ELR (cell line): ENCODE measurements at places on chromosomes 5 and 9.
A peak's percentile ranks its signal among the peaks of the same experiment; 100 is the strongest.

DNA sequence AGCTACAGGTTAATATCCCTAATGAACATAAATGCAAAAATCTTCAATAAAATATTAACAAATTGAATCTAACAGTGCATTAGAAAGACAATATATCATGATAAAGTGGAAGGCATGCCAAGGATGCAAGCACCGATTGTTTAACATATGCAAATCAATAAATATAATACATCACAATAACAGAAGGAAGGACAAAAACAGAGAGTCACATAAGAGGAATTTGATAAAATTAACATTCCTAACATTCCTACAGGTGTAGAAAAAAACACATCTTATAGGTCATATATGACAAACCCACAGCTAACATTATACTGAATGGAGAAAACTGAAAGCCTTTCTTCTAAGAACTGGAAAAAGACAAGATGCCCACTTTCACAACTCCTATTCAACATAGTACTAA lies 297.0 kb downstream of the CDH18 start:
- no peak for DNase-seq

- DNase-seq: peak; percentile 85
These were observed 106.1 kb downstream of the UBAP2 start for GRCh38 chr9:33942471-33943083.

DNA sequence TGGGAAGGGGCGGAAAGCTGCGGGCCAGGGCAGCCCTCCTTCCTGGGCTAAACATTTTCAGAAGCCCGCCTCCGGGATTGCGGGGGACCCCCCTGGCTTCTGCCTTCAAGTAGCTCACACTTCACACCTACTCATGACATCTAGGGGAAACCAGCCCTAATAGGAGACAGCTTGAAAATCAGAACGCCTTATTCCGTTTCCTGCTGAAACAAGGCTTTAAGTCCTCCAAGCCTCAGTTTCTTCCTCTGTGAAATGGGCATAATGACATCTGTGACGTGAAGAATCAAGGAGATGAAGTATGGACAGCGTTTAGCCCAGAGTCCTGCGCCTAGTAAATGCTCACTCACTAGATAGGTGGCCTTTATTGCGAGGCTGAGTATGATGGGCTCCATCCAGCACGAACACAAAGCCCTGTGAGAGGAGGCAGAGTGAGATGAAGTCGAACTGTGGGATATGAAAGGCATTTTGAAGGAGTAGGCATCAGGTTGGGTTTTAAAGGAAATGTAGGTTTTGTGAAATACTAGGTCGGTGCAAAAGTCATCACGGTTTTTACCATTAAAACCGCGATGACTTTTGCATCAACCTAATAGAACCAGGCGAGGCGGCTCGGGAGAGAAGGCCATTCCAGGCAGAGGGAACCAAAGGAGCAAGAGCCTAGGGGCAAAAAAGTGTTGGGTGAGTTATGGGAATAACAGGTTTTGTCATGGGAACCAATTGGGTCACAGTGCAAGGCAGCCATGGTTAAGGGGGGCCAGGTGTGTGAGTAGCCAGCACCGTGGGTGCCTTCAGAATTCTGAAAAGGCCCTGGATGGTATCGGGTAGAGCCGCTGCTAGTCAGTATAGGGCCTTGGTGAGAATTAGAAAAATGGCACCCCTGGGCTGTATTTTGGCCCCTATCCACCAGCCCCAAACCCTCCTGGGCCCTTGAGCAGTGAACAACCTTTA lies 1.0 kb upstream of the TSC1 start:
- DNase-seq: no peak

DNA sequence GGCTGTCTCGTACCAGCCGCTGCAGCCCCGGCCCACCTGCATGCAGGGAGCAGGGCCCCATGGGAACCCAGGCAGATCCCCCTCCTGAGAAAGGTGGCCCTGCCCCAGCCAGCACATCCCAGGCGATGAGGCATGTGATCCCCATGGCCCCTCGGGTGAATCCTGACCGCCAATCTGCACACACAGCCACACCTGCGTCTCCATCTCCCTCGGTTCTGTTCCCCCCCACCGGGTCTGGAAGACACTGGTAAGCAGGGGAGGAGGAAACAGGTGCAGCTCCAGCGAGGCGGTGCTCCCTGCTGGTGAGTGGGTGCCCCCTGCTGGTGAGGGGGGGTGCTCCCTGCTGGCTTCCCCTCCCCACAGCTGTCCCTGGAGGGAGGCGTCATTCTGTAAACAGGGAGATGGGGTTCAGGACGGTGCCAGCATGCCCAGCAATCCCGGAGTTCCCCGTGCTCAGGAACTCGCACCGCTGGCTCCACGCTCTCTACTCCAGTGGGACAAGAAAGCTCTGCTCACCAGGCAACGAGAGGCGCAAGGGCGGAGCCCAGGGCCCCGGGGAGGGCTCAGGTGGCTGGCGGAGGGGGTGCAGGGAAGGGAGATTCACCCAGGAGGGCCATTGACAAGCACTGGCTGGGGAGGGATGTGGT lies 28.4 kb upstream of the SLC12A7 start:
- DNase-seq: peak; percentile 16

- peak; percentile 17 for DNase-seq
These were observed 97.9 kb downstream of the ZNF618 start for GRCh38 chr9:113973963-113974413.

DNA sequence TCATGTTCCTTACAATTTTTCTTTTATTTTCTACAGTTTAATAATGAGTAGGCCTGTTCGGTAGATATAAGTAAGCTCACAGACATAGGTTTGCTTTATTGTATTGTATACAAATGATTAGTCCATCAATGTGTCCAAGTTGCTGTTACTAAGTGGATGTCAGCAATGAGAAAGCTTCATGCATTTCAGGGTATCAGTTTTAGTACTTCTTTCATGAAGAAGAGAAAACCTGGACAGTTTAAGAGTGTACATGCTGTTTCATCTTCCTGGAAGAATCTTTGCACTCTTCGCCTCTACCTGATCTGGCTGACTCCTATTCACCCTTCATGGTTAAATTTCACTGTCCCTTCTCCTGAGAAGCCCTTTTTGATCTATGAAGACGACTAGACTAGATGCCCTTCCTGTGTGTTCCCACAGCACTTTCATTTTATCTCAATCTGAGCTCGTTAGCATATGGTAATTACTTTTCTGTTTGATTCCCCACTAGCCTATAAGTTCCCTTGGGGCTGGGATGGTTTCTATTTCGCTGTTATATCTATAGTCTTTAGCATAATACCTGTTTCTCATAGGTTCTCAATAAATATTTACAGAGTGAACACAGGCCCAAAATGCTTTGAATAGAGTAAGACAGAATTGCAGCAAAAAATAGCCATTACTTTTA lies 70.7 kb downstream of the CETN3 start:
- DNase-seq: no peak

DNA sequence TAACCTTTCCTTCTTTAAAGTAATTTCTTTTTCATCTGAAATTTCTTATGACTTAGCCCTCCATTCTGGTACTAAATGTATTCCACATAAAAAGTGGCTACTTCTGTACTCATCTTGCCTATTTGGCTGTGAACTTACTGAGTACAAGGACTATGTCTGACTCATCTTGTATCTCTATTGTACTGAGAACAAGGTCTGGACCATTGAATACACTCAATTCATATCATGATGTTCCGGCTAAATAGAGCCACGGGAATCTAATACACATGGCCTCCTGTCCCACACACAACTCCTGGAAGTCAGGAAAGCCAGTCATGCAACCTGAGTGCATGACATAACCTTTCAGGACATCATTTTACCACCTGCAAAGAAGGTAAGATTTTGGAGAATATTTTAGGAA lies 203.9 kb downstream of the PLK2 start:
- no peak for DNase-seq

DNA sequence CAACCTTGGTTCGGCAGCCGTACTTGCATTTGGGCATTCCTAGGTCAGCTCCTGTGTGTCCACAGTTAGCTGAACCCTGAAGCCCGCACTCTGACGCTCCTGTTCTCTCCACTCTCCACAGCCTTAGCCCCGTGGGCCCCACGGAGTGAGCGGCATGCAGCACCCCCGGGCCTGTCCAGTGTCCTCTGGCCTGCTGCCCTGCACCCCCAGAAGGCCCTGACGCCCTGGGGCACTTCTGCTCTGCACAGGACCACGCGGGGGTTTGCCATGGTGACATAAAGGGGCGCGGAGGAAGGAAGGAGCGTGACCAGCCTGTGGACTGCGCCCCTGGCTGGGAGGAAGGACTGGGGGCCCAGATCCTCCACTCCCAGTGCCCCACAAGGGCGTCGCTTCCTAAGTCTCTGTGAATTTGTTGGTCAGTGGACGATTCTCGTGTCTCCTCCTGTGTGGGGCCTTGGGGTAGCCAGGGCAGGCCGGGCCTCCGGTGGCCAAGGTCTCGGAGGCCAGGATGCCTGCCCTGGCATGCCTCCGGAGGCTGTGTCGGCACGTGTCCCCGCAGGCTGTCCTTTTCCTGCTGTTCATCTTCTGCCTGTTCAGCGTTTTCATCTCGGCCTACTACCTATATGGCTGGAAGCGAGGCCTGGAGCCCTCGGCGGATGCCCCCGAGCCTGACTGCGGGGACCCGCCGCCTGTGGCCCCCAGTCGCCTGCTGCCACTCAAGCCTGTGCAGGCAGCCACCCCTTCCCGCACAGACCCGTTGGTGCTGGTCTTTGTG lies 13.0 kb downstream of the NDST1 start:
- no peak for DNase-seq

DNA sequence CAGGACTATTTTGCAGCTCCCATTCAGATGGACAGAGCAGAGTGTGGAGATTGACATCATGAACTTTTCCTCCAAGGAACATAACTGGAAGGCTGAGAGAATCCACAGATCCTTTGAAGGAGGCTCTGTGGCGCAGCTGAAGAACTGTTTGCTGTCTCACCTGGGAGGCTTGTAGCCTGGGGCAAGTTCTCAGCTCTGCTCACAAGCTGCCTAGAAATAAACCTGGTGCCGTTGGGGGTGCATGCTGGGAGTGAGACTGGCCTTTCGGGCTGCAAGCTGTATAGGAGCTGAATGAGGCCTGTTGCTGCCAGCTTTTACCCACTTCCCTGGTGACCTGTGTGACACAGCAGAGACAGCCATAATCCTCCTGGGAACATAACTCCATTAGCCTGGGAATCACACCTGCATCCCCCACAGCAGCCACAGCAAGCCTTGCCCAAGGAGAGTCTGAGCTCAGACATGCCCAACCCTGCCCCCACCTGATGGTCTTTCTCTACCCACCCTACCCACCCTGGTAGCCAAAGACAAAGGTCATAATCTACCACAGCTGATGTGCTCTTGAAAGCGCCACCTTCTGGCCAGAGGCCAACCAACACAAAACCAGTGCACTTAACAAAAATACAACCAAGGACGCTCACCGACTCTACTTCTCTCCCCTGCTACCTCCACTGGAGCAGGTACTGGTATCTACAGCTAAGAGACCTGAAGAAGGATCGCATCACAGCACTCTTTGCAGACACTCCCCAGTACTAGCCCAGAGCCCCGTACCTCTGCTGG lies 205.1 kb upstream of the MRPS30 start:
- DNase-seq: peak; percentile 1

- no peak for DNase-seq
These were observed 269.5 kb downstream of the SEC61B start for GRCh38 chr9:99491408-99492158.

DNA sequence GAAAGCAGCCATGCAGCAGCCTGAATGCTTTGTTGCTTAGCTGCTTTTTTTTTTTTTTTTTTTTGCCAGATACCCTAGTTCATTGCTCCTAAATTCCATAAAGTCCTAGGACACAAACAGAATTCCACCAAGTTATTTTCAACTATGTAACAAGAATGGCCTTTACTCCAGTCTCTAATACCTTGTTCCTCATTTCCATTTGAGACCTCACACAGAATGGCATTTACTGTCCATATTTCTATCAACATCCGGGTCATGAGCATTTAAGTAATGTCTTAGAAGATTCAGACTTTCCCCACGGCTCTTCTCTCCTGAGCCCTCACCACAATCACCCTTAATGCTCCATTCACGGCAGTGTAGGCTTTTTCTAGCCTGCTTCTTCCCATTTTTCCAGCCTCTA lies 31.7 kb upstream of the FBXW11 start:
- no peak for DNase-seq

DNA sequence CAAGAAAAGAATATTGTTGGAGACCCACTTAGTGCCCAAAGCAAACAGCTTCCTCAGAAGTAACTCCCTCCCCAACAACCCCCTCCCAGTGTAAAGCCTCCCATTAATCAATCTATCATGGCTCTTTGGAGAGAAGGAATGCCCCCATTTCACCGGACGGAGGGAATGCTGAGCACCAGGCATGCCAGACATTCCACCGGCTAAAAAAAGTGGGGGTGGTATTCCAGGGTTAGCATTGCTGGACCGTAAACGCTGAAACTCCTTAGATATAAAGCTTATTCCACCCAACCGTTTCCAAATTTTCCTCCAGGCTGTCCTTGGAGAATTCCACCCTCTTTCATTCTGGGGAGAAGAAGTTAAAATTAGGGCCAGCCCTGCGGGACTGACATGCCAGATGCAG lies 363 bp upstream of the MAMDC2 start:
- DNase-seq: no peak

DNA sequence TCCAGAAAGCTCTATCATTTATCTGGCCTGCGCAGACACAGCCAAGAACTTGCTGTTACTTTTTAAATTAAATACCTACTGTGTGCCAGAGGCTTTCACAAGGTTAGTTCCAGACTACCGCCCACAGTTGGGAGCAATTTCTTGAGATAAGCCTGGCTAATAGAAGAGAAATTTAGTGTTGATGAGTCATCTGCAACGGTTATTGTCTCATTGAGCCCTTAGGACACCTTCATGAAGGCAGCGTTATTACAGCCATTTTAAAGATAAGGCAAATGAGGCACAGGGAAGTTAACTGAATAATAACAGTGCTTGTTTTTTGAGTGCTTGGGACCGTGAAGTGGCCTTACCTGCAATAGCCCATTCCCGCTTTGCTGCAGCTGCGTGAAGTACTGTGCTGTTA lies 292.9 kb upstream of the MSX2 start:
- DNase-seq: no peak

GRCh38 chr5:39206630-39207321 lies 12.6 kb downstream of the FYB1 start:
- DNase-seq: no peak

DNA sequence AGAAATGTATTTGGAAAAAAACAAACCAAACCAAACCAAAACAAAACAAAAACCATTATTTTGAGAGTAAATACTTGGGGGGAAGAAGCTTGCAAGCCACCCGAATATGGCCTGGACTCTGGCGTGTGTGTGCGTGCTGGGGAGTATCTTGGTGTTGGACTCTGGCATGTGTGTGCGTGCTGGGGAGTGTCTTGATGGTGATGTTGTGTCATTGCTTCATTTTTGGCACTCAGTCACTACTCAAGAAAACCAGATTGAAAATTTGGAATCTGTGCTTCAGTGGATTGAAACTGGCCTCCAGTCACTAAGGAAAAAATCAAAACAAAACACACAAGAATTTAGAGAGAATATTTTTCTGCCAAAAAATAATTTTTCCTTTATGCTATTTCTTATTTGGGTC lies 76.1 kb downstream of the ARRDC3 start:
- DNase-seq: no peak

DNA sequence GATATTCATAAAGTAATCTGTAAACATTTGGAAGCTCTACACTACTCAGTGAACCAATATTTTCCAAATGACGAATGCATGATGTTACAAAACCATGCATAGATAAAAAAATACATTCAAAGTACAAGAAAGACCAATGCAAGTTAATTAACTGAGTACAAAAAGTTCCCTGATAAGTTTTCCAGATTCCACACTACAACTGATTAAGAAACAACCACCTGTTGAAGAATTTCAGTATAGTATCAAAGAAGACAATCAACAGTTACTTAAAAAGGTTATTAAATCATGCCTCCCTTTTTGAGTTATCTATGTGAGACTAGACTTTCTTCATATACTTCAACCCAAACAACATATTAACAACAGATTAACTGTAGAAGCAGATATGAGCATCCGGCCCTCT lies 192.4 kb downstream of the ARL15 start:
- no peak for DNase-seq

- DNase-seq: no peak
These were observed 258.4 kb downstream of the ELAVL2 start for GRCh38 chr9:23567516-23568165.
